ENCODE measurements at places on chromosomes 4 and X.

GRCh38 chrX:53831662-53832635, 145.4 kb upstream of the HUWE1 start:
- DNase-seq, result peak; percentile 72

GRCh38 chr4:3660086-3660927, 105.9 kb upstream of the ADRA2C start:
- DNase-seq, result peak; percentile 44

- peak; percentile 62 for DNase-seq
These were observed 662 bp downstream of the SLAIN2 start for GRCh38 chr4:48341776-48342605.

DNA sequence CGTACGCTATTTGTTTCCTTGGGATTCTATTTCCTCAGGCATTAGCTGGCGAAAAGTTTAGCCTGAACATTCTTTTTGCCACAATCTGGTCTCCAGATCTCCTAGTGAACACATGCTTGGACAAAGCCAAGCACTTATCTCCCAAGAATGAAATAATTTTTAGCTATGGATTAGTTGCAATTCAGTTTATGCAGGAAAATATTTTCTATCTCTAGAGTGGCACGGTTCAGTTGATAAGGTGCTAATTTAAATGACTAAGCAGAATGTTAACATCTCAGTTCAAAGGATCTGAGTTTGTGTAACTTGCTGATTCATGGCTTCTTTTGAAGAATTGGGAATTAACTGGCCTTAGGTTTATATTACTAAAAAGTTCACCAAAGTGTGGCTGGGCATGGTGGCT, 58.1 kb upstream of the JADE1 start:
- no peak for DNase-seq

DNA sequence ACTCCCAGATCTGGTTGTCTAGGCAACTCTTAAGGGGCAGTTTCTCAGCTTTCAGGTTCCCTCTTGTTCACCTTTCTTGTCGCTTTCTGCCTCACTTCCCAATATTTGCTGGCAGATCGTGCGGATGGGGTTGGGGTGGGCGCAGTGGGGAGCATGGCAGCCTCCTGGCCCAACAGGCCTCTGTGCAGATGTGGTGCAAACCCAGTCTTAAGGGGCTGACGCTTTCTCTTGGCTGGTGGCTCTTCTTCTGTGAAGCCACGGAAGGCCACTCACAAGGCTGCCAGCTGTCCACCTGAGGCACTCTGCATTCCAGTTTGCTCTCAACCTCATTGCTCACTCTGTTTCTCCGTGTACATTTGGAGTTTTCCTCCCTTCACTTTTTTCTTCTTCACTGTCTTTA, 61.7 kb downstream of the NBDY start:
- no peak for DNase-seq

- no peak for DNase-seq
These were observed 187.0 kb upstream of the RBPJ start for GRCh38 chr4:26133840-26134239.

DNA sequence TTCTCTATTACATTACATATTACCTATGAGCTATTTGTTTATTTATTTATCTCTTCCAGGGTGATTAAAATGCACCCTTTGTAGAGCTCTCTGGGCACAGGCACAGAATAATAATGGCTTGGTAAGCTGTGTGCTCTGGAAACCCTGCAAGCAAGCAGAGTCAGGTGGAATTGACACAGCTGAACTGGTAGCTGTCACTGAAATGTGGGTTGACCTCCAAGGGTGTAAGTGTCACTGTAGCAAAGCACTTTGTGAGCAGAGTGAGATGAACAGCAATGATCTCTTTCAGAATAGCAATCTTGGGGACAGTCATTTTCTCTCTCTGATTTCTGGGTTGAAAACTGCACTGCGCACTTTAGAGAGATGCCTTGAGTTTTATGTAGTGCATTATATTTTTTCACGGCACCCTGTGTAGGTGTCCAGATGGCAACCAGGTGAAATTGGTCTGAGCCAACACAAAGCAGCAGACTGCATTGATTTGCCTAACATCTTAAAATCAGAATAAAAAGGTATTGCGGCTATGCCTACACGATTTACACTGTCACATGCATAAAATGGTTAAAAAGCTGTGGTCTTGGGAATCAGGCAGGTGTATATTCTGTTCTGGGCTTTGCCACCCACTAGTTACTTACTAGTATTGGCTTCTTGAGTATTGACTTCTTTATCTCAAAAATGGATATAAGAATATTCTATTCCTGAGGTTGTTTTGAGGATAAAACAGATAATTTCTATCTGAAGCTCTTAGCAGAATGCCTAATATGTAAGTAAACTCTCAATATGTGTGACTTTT, 450.3 kb downstream of the RAPGEF2 start:
- DNase-seq, result no peak

- no peak for DNase-seq
These were observed 9.3 kb upstream of the CNGA2 start for GRCh38 chrX:151725338-151725614.

DNA sequence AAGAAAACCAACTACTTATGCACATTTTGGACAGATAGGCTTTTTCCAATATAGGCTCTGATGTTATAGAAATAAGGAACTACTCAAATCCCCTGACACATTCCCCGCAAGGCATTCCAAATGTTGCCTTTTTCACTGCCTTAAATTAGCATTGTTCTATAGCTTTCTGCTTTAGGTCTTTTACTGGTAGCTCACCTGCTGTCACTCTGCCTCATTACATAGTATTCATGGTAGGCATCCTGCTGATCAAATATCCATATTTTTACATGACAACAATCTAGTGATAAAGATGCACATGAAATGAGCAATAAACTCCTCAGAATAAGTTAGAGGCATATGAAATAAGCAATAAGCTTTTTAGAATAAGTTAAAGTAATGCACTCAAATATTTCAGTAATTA, 542.7 kb downstream of the FAM133A start:
- no peak for DNase-seq

DNA sequence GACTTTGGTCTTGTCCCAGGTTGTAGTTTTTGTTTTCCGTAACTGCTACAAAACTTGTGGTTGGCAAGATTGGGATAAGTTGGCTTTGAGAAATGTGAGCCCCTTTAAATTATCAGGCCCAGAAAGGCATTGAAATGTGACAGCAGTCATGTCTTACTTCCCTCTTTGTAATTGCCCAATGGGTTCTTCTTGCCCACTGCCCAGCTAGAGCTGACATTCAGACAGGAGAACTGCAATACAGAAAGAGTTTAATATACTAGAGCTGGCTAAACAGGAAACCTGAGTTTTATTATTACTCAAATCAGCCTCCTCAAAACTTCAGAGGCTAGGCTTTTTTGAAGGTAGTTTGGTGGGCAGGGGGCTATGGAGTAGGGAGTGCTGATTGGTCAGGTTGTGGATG, 288.3 kb downstream of the ZNF674 start:
- no peak for DNase-seq

DNA sequence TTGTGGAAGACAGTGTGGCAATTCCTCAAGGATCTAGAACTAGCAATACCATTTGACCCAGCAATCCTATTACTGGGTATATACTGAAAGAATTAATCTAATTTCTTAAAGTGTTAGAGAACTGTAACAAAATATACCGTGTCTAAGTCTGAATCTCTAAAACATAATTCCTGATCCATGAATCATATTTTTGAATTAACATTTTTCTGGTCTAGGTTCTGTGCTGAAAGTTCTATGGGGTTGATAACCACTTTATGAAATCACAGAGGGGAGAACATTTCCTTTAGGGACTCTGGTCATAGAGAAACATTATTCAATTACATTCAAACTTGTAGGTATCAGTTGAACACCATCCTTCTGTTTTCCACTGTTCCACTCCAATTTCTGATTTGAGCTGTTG, 91.9 kb upstream of the ETNPPL start:
- no peak for DNase-seq

DNA sequence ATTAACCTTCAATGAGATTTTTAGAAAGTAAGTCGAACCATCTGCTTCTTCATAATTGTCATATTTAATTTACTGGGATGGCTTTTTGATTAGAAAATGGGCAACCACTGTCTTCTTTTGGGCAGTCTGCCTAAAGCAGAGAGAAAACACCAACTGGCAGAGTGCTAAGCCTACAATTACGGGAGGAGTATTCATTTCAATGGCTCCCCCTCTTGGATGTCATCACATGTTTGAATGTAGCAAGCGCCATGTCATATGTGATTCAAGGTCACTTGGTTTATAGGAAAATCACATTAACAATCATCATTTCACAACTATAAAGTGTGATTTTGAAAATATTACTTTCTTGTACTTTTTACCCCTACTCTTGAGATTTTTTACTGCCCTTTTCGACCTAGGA, 261.9 kb downstream of the FRMPD4 start:
- DNase-seq, result no peak

GRCh38 chrX:128931071-128931470, 592.2 kb downstream of the SMARCA1 start:
- DNase-seq, result no peak

GRCh38 chr4:139532947-139533346, 23.1 kb downstream of the SETD7 start:
- DNase-seq, result no peak

DNA sequence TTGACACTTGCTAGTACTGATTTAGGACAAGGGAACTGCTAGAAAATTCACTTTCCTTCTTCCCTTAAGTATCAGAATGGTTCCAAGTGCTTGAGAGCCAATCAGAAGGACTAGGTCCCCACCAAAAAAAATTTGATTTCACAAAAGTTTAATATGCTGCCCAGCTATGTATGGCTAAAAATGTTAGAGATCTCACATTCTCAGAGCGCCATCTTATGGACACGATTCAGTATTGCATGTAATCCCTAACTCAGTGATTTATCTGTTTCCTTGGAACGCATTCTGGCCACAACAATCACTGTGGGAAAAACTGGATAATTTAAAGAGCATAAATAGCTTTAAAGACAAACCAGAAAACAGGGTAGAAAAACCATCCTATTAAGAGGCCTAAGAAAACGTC, 255.1 kb upstream of the GPC4 start:
- DNase-seq, result peak; percentile 48

DNA sequence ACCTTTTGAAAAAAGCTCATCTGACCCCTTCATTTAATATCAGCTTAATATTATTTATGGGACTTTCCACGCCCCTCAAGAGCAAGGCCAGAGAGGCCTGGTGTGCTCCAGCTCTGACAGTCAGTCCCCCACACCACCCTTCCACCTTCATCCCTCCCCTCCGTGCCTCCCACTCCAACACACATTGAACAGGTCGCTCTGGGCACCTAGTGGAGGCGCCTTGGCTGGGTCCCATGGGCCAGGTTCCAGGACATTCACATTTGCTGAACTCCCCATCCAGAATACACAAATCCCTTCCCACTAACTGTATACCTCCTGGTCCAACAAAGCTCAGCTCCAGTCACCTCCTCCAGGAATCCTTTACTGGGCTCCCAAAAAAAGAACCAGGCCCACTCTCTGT, 137.5 kb downstream of the BCOR start:
- DNase-seq, result no peak

DNA sequence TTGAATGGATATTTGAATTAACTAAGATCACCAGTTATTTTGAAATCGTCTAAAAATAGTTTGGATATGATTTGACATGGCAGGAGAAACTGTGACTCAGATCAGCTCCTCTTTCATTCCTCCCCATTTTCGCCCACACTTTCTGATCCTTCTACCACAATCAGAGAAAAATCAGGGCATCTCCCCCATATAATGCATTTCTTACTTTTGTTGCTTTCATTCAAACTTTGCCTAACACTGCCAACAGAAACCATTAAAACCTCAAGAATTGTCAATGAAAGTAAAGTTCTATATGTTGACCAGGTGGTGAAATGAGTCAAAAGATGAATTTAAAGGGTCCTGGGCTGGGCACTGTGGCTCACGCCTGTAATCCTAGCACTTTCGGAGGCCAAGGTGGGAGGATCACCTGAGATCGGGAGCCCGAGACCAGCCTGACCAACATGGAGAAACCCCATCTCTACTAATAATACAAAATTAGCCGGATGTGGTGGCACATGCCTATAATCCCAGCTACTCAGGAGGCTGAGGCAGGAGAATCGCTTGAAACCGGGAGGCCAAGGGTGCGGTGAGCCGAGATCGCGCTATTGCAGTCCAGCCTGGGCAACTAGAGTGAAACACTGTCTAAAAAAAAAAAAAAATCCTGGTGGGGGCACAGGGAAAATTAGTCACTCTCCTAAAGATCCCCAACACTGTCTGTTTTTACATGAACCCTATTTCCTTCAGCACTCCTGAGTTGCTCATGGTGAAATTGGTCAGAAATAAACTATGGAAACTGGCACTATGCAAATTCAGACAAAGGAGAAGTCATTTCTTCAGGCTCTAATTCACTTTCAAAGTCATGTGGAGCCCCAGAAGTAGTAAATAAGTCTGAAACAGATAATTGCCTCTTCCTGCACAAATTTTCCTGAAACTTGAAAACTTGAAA, 122.8 kb upstream of the NOCT start:
- no peak for DNase-seq

DNA sequence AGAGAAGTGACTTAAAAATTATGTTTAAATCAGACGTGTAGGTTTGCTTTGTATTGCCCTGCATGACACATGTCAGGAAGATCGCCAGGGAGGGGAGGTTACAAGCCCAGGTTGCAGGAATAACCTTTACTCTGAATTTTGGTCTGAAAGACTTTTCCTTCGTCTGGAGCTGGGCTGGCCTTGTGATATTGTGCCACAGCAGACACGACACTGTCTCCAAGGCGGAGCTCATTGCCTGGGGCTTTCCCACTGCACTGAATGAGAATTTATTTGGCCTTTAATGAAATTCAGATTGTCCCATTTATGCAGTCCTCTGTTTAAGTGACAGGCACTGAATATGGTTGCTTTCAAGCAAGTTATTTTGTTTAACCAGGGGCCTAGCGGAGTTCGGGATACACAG, 45.1 kb downstream of the RHOH start:
- no peak for DNase-seq

DNA sequence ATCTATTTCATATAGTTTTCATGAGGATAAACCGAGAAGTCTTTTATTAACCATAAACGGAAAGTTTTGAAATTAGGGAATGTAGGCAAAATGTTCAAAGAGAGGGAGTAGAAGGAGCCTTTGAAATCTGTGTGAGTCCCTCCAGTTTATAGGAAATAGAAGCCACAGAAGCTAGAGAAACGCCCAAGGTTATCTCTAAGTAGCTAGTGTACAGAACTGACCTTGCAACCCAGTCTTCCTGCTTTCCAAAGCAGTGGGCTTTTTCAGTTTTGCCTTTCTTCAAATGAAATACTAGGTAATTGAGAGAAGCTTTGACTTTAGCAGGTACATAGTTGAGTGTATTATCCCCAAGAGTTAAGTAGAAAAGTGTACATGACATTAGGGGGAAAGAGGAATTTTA, 39.4 kb downstream of the STIM2 start:
- DNase-seq, result no peak

GRCh38 chr4:137968956-137969678, 273.0 kb downstream of the SLC7A11 start:
- DNase-seq, result no peak

Data from NCI-H82 (cell line).